ENCODE measurements at places on chromosomes 13 and 19. TPM values are rescaled to one million over a fixed set of nuclear protein-coding genes. Genes with fewer than 3 reads are reported as not detected.

- DNase-seq = no peak
These were observed 21.5 kb upstream of the FOSB start for GRCh38 chr19:45446295-45446694.

- DNase-seq = no peak
These were observed 22.5 kb upstream of the KLF2 start for GRCh38 chr19:16301999-16302694.

CRTC1 gene
- total RNA-seq = 17.5 TPM

CDX2 gene
- not detected for total RNA-seq

GRCh38 chr19:45500918-45501729 is 2.9 kb downstream of the PPM1N start:
- no peak for DNase-seq

GARIN5A gene
- total RNA-seq = 0.45 TPM

- DNase-seq = no peak
These were observed 7.4 kb downstream of the CHST8 start for GRCh38 chr19:33628921-33629825.

DNA sequence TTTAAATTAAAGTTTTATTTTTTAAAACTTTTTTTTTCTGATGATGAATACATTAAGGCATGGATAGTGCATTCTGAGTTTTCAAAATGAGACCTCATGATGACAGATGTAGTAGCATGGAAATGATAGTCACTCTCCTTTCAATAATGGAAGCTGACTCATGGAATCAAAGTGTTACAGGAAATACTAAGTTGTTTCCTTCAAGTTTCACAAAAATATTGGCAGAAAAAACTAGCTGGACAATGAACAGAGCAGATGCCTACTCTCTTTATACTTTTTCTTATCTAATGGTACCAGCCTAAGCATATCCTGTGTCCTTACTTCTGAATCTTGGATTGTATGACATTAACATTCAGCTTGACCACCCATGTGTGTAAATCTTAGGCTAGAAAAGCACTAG is 1337.3 kb downstream of the PCDH9 start:
- no peak for DNase-seq

DNA sequence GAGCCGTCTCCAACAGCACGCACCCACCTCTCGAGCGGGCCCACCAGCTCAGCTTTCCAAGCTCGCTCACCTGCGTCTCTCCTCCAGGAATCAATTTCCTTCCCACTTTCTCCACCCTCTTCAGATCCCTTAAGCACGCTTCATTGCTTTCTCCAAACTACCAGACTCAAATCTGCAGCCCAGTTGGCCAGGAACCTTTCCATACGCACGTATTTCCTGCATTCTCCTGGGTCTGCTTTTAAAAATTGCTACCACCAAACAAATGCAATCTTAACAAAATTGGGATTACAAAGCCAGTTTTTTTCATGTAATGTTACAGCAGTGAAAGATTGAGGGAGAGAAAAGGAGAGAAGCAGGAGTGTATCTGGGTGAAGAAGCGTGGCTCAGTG is 1.5 kb downstream of the ENOX1 start:
- no peak for DNase-seq

KL gene
- total RNA-seq = 7.4 TPM

- peak; percentile 99 for DNase-seq
These were observed at the start of gene MLLT1 for GRCh38 chr19:6279931-6280591. MLLT1 (minus strand) TSS chr19:6279975; CDS start chr19:6279784, 191 bp downstream.

SERPINE3 gene
- 0.31 TPM for total RNA-seq

DNA sequence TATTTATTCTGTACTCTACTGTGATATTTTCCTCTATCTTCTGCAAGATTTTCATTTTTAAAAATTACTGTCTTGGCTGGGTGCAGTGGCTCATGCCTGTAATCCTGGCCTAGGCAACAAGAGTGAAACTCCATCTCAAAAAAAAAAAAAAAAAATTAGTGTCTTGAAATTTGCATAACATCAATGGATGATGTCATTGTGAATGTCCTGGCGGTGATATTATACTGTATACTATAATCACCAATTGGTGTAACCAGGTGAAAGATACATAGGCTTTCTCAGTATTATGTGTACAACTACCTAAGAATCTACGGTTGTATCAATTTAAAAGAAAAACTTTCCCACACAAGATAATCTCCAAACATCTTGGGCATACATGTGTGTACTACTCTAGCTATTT is 15.2 kb downstream of the ZNF331 start:
- no peak for DNase-seq

DNA sequence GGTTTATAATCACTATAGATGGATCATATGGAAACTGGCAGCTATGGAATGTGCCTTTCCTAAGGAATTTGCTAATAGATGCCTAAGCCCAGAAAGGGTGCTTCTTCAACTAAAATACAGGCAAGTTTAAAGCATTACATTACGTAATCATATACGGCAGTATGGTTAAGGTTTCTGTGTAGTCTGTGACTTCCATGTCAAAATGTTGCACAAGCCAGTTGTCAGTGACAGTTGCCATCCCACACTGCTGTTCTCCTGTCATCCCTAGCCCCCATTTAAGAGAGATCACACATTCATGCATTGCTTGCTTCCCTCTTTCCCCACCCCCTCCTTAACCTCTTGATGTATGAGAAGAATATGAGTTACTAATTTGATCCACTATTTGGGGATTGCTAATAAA is 47.3 kb downstream of the BRCA2 start:
- DNase-seq = no peak

- peak; percentile 59 for DNase-seq
These were observed 1.5 kb upstream of the CEACAM5 start for GRCh38 chr19:41706741-41707501.

GRCh38 chr13:103866048-103866447 is 799.8 kb upstream of the SLC10A2 start:
- DNase-seq = no peak

GRCh38 chr13:110125613-110126272 is 181.2 kb downstream of the COL4A1 start:
- DNase-seq = no peak

- no peak for DNase-seq
These were observed 25.5 kb downstream of the FGF21 start for GRCh38 chr19:48780631-48781391.

GRCh38 chr13:86878781-86879180 is 792.4 kb upstream of the SLITRK5 start:
- no peak for DNase-seq

DNA sequence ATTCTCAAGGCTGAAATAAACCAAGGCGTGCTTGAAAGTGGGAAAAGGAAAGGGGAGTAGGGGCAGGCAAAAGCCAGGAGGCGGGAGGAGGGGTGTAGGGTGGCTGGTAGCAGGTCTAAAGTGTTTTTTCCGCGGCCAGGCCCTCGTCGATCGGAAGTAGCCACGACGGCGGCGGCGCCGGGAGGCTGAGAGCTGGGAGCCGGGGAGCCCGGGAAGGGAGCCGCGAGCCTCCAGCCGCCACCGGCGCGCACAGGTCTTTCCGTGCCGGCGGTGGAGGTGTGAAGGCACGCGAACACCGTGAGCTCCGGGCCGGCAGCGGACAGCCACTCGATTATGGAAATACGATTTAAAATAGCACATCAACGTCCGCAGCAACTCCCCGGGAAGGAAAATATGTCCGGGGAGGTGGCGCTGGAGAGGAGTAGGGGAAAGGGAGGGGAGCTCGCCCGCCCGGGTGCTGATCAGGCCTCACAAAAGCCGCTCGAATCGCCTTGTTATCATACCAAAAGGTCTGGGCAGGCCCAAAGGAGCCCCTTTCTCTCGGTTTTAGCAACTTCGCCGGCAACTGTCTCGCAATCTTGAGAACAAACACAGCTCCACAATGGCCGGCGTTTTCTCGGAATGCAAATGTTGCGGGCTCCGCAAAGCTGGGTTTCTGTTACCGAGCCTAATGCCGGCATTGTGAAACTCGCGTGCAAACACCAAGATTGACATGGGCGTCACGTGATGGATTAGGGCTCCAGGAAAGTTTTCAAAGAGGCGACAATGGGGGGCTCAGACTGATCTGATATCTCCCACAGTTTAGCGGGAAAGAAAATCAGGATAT is 2.9 kb upstream of the PCDH8 start:
- DNase-seq = peak; percentile 62

DNA sequence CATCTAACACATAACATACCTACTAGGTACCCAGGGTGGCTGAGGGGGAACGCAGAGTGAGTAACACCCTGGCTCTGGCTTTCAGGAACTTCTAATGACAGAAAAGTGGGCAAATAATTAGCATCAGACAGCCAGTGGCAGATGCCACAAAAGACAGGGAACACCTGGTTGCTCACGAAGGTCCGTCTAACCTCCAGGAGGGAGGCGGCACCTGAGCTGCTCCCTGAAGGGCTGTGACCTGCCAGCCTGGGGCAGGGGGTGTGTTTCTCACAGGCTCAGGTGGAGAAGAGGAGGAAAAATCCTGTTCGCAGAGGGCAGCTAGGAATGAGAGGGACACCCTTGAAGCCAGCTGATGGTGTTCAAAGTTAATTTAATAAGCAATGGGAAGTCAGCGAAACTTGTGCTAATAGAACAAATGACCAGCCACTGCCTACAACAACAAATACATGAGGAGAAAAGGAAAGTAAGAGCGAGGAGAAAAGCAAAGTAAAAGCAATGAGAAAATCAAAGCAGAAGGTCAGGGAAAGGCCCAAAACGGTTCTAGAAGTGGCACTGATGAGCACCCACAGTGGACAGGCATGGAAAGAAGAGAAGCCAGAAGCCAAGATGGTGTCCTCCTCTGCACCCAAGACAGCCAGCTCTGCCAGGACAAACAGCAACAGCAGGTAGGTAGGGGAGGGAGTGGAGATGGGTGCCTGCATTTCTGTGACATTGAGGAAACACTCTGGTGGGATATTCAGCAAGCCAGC is 87.3 kb downstream of the STK24 start:
- peak; percentile 37 for DNase-seq

OR2Z1 gene
- not detected for total RNA-seq

DNA sequence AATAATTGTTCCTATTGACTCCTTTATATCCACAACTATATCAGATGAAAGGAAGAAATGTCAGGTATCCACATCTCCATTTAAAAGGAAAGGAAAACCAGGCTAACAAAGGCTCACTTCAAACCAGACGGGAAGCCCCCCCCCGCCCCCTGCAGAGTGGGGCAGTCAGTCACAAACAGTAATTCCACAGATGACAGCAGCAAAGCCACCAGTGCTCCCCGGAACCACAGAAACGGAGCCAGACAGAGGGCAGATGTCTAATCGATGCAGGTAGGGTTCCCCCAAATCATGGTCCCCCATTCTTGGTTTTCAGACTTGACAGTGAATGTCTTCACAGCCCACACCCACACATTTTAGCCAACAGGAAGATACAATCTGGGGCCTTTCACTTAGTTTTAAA is 100.8 kb downstream of the STK24 start:
- peak; percentile 46 for DNase-seq

DNA sequence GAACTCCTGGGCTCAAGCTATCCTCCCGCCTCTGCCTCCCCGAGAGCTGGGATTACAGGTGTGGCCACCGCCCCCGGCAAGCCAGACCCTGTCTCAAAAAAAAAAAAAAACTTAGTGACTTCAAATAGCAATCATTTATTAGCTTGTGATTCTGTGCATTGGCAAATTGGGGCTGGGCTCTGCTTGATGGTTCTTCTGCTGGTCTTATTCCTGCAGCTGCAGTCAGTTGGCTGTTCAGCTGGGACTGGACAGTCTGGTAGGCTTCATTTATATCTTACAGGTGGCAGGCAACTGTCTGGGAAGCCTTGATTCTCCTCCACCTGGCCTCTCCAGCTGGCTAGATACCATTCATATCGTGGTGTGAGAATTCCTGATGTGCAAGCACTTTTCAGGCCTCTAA is 7.4 kb downstream of the DHDH start:
- no peak for DNase-seq

- DNase-seq = no peak
These were observed 108.2 kb downstream of the SIPA1L3 start for GRCh38 chr19:38015216-38015615.

DNA sequence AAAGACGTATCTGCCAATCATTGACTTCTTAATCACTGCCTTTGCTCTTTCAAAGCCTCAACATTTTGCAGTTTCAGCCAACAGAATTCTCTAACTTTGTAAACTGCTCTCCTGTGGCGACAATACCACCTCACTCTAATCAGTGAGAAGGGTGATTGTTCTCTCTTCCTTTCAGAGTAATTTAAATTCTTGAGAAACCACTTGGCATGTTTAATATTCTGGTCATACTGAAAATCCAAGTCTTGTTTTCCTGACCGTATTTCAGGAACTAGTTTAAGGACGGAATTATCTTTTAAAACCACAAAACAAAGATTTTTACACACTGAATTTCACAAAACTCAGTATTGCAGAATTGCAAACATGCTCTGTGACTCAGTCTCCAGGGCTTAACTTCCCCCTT is 5.2 kb upstream of the CDC16 start:
- DNase-seq = no peak

JOSD2 gene
- 33.6 TPM for total RNA-seq

GRCh38 chr19:8607386-8607785 is 3.1 kb downstream of the ADAMTS10 start:
- DNase-seq = no peak

- no peak for DNase-seq
These were observed 44.5 kb downstream of the SLC7A9 start for GRCh38 chr19:32824916-32825608.

DNA sequence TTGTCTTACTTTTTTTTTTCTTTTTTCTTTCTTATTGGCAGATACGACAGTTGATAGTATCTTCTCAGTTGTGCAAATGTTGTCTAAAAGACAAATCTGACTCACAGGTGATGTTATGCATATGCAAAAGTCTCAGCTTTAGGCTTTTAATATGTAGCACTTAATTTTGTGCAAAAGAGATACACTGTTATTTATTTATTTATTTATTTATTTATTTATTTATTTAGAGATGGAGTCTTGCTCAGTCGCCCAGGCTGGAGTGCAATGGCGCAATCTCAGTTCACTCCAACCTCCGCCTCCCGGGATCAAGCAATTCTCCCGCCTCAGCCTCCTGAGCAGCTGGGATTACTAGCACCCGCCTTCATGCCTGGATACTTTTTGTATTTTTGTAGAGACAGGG is 383.9 kb upstream of the PCDH9 start:
- DNase-seq = no peak

AMH gene
- total RNA-seq = 1.3 TPM

CCDC61 gene
- total RNA-seq = 17.8 TPM

DNA sequence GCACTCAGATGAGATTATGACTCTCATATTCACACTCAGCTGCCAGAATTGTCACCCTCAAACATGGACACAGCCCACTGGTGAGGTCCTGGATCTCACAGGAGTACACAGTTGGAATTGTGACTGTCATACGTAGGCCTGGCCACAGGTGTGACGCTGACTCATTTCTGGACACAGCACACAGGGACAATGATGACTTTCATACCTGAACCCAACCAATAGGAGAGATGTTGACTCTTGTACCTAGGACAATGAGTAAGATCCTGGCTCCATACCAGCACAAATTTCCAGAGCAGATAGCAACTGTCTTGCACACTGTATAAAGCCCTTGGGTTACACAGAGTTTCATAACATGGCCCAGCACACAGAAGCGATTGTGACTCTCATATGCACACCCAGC is 46.4 kb downstream of the ZNF85 start:
- DNase-seq = no peak

NAPSA gene
- 3.4 TPM for total RNA-seq
